ENCODE measurements at places on chromosomes 11 and 22.
A peak's percentile ranks its signal among the peaks of the same experiment; 100 is the strongest.

GRCh38 chr22:24443668-24444067, 16.3 kb downstream of the ADORA2A start:
- DNase-seq: no peak

DNA sequence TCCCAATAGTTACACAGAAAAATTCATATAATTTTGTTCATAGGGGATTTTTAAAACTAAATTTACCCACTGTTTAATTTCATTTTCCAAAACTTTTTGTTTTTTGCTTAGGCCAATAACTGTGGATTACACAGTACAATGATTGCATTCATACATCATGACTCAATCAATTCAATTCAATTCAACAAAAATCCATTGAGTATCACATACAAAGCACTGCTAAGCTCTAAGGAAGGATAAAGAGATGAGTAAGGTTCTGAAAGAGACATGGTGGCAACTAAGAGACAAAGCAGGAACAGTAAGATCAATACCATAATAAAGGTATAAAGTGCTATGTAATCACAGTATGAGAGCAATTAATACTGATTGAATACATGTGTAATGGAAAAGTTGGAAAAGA, 9.4 kb upstream of the LAYN start:
- DNase-seq: no peak

GRCh38 chr11:119876841-119877240, 147.8 kb upstream of the NECTIN1 start:
- DNase-seq: no peak

DNA sequence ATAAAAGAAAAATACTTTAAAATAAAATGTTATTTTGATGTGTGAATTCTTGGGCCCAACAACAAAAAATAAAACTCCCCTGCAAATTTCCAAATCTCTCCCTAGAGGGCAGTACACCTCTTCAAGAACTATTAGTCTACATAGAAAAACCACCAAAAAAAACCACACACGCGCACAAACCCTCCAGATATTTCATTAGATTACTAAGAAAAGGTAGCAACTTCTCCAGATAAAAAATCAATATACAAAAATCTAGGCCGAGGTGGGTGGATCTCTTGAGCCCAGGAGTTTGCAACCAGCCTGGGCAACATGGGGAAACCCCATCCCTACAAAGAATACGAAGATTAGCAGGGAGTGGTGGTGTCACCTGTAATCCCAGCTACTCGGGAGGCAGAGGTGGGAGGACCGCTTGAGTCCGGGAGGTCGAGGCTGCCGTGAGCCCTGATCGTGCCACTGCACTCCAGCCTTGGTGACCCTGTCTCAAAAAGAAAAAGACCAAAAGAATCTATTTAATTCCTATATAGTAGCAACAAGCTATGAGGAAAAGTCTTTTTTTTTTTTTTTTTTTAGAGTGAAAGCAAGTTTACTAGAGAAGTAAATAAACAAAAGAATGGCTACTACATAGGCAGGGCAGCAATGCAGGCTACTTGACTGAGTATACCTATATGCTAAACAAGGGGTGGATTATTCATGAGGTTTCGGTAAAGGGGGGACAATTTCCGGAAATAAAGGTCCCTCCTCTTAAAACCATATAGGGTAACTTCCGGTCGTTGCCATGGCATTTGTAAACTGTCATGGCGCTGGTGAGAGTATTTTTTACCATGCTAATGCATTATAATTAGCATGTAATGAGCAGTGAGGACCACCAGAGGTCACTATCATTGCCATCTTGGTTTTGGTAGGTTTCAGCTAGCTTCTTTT, 13.1 kb downstream of the B3GNT6 start:
- peak; percentile 81 for DNase-seq

GRCh38 chr11:10522921-10523320, 18.1 kb downstream of the RNF141 start:
- no peak for DNase-seq

- DNase-seq: no peak
Measured at GRCh38 chr22:33747576-33748180, 172.6 kb downstream of the LARGE1 start.

GRCh38 chr11:66725647-66726046, 3.4 kb downstream of the SPTBN2 start:
- DNase-seq: no peak

Data from cerebellar nuclear complex (tissue), 1 donor.